Stimulated activated CD8-positive, alpha-beta memory T cell treated with anti-CD3 and anti-CD28 coated beads, Interleukin-4, amount 100 ng/mL, for 24 hours (primary cell): ENCODE measurements at places on chromosomes 13 and 19.

GRCh38 chr13:26759907-26760831 is at the start of gene GPR12:
Gene GPR12 (minus strand): TSS chr13:26760786. CDS start chr13:26759827, 959 bp downstream.
- DNase-seq, result no peak

- no peak for DNase-seq
These were observed 12.3 kb upstream of the HSPH1 start for GRCh38 chr13:31174018-31174417.

GRCh38 chr19:40510526-40511115 is 43.8 kb downstream of the SPTBN4 start:
- no peak for DNase-seq

DNA sequence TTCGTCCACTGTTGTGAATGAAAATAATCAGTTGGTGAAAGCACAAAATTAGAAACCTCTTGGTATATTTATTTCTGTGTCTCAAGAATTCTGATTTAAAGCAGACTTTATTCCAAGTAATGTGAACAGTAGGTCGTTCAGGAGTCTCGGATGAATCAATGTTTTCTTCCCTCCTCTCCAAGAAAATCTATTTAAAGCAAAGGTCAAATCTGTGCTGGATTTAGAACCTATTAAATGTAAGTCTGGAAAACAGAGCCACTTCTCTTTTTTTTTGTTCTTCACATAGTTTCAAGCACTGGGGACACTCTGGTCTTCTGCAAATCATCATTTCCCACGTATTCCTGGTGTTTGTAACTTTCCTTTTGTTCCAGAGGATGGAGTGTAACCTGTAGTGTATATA is 312.7 kb downstream of the ATP8A2 start:
- no peak for DNase-seq

DNA sequence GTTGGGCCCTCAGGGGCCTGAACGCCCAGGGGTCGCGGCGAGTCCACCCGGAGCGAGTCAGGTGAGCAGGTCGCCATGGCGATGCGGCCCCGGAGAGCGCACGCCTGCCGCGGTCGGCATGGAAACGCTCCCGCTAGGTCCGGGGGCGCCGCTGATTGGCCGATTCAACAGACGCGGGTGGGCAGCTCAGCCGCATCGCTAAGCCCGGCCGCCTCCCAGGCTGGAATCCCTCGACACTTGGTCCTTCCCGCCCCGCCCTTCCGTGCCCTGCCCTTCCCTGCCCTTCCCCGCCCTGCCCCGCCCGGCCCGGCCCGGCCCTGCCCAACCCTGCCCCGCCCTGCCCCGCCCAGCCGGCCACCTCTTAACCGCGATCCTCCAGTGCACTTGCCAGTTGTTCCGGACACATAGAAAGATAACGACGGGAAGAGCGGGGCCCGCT is at the start of gene CCNA1:
Gene CCNA1, plus strand, starts transcription at position 390 of the 439 bp plus-strand sequence. CDS start 562 bp downstream, outside the sequence.
- DNase-seq, result no peak

DNA sequence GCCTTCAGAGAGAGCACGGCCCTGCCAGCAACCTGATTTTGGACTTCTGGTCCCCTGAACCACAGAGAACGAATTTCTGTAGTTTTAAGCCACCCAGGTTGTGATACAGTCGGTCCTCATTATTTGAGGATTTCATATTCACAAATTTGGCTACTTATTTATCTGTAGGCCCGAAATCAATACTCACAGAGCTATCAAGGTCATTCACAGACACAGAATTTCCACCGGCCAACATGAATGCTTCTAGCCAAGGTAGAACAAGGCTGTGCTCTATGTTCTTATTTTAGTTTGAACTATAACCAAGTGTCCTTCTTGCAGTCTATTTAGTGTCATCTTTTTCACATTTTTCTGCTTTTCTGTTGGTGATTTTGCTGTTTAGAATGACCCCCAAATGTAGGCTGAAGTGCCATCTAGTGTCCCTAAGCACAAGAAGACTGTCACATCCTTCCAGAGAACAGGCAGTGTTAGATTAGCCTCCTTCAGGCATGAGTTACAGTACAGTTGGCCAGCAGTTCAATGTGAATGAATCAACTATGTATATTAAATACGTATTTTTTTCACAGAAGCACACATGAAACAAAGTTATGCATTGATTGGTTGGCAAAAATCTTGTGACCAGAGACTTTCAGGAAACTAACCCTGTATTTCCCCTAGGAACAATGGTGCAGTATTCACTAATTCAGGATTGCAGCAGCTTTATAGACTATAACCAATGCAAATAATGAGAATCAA is 63.5 kb downstream of the C13orf42 start:
- DNase-seq, result no peak

DNA sequence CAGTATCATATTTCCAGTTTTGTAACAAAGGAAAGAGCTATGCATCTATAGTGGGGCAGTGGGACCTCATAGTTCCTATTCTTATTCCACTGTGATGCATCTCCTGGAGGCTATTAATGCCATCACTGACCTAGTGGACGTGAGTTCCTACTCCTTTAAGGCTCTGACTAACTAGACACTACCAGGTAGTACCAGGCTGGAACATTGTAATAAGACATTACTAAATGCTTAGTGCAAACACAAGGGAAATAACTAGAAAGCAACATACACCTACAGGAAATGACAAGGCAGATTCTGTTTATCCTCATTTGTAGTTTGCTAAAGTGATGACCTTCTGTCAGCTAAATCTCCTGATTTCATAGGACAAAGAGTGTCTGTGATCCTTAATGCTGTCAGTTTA is 192.5 kb downstream of the POSTN start:
- no peak for DNase-seq

- DNase-seq, result no peak
These were observed 31.8 kb upstream of the SPART start for GRCh38 chr13:36377826-36378468.

- no peak for DNase-seq
These were observed 235.4 kb downstream of the DNAJC15 start for GRCh38 chr13:43258771-43259170.

- no peak for DNase-seq
These were observed 99.0 kb downstream of the GPC6 start for GRCh38 chr13:93325303-93326233.

DNA sequence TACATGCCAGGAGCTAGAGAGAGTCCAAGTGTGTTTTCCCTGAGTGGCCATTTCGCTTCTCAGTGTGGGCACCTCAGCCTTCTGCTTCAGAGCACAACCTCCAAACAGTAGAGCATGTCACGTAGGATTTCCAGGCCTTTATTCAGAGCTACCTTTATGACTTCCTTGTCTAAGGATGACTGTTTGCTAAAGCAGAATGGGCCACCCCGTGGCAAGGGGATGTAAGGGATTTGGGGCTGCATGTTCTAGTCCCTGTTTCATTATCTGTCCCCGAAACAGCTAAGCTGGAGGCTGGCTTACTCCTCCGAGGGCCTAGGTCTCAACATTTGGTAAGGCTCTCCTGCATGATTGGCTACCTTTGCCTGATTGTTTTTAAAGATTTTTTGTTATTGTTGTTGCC is 6.0 kb downstream of the RNASEH2B start:
- no peak for DNase-seq

- no peak for DNase-seq
These were observed 28.1 kb downstream of the THSD1 start for GRCh38 chr13:52377898-52378297.

DNA sequence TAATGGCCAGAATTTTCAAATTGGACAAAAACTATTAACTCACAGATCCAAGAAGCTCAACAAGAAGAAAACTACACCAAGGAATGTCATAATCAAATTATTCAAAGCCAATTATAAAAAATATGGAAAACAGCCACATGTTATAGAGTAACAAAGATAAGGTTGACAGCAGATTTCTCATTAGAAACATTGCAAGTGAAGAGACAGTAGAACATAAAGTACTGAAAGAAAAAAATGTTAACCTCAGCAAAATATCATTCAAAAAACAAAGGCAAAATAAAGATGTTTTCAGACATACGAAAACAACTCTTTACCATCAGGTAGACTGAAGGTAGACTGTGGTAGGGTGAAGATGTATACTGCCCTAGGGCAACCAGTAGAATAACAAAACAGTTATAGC is 83.4 kb downstream of the KCNRG start:
- DNase-seq, result no peak

GRCh38 chr19:5450482-5451126 is 4.6 kb upstream of the ZNRF4 start:
- DNase-seq, result no peak

- DNase-seq, result no peak
These were observed 33.9 kb upstream of the FAM216B start for GRCh38 chr13:42747399-42747873.

DNA sequence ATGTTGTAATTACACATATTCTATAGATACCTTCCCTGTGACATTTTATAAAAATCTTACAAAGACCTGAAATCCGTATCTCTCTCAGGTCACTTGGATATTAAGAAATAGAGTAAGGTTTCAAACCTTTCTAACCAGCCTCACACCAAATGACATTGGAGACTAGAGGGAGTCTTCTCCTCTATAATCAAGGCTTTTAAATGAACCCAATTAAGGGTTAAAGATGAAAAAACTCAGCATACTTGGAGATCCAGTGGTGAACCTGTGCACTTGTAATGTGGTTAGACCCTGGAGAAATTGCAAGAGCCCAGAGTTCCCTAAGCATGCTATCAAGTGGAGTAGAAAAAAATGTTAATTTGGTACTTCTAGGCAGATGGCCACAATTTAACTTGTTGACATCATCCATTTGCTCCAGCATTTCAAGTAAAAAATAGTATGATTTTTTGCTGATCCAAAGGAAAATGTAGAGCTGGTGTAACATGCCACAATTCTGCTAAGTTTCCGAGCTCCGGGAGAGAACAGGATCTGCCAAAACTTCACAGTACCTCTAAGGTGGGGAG is 554.1 kb upstream of the MIR17HG start:
- DNase-seq, result no peak

DNA sequence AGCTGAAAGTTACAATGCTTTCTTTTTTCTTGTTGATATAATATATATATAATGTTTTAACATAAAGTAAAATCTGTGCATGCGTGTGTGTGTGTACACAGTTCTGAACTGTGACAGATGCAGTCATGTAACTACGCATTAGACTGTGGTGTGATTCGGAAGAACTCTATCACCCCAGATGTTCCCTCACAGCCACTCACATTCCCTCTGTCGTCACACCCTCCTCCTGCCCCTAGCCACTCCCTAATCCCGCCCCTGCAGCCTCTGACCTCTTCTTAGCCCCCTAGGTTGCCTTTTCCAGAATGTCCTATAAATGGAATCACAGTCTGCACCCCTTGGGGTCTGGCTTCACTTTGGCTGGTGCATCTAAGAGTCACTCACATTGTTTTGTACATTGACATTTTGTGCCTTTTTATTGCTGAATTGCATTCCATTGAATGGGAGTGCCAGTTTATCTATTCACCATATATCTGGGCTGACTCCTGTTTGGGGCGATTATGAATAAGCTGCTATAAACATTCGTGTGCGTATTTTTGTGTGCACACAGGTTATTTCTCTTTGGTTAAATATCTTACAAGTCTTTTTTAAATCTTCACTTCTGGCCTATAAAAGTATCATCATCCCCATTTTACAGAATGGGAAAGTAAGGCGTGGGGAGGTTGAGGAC is 20.4 kb downstream of the DHRS12 start:
- DNase-seq, result no peak

DNA sequence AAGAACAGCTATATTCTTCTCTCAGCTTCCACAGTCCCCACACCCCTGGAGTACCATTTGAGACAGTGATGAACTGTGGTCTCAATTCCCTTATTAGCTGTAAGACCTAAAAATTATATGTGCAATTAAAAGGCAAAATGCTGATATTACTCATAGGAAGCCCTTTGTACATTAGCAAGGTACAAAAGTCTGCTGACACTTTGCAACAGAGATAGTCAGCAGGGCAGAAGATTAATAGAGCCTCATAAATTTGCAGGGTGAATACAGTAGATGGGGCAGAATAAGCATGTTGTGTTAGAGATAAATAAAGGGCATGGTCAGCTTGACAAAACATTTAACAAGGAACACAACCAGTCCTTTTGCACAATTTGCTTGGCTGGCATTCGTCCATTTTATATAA is 210.0 kb upstream of the OBI1 start:
- no peak for DNase-seq

- no peak for DNase-seq
These were observed 103.3 kb downstream of the ZAR1L start for GRCh38 chr13:32211813-32212212.

- DNase-seq, result peak; percentile 85
These were observed 1.2 kb upstream of the ING1 start for GRCh38 chr13:110712081-110712848.

- DNase-seq, result no peak
These were observed 39.3 kb upstream of the MCF2L start for GRCh38 chr13:112929783-112930055.

DNA sequence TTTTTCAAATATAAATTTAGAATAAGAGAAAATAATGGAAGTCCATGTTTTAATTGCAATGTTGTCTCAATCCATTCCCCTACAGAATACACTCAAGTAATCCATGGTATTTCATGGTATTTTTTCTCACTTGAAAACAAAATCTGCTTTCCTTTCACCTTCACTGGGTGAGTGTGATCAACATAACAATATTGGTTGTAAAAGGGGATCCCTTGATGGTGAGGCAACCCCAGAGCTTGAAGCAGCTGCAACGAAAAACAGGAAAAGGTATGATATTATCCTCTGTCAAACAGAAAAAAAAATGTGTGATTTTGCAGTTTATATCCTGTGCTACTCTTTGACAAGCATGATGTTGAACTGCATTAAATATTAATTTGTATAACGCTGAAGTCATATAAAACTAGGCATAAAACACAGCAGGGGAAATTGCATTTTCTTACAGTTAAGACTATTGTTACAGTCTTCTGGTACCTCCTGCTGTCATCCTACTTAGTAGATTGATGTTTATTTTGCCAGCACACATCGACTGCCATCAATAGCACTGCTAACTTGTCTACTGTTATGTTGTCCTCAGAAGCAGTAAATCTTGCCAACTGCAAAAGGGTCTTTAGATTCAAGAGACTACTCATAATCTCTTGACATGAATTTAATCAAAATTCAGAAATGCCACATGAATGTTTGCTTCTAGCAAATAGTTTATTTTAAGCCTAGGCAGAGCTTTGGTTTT is 373.1 kb upstream of the MIR17HG start:
- DNase-seq, result no peak

DNA sequence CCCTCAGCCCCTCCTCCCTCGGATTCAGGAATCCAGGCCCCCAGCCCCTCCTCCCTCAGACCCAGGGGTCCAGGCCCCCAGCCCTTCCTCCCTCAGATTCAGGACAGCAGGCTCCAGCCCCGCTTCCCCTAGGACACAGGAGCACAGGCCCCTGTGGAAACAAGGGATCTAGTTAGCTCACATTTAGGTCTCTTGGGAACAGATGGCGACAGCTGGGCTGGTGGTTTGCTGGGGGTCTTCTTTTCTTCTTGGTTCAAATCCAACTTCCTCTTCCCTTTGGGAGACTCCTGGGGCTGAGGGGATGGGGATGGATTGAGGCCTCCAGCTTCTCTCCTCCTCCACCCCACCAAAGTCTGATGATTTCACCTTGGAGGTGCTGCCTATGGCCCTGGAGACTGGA is 19.6 kb downstream of the ZNF575 start:
- no peak for DNase-seq

GRCh38 chr13:111039735-111040134 is 75.4 kb upstream of the ARHGEF7 start:
- DNase-seq, result no peak

DNA sequence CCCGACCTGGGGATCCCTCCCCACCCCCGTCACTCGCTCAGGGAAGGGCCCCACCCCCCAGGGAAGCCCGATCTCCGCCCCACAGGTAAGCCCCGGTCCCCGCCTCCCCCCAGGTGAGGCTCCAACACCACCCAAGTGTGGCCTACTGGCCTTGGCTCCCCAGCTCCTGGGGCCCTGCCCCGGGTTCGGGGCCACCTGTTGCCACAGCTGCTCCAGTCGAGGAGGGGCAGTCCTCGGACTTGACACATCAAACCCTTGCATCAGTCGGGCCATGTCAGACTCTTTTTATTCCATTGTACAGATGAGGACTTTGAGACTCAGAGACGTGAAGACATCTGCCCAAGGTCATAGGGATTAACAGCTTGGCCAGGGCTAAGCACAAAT is 512 bp downstream of the CC2D1A start:
- DNase-seq, result no peak
